ENCODE measurements at places on chromosomes 4 and X.

- DNase-seq, result no peak
Measured at GRCh38 chr4:115293093-115293462, 179.7 kb upstream of the NDST4 start.

GRCh38 chr4:122533841-122534240 lies 77.3 kb upstream of the IL2 start:
- no peak for DNase-seq

GRCh38 chr4:161466316-161466715 lies 697.5 kb downstream of the FSTL5 start:
- DNase-seq, result no peak

- no peak for DNase-seq
Measured at GRCh38 chr4:87179751-87180150, 40.7 kb downstream of the KLHL8 start.

DNA sequence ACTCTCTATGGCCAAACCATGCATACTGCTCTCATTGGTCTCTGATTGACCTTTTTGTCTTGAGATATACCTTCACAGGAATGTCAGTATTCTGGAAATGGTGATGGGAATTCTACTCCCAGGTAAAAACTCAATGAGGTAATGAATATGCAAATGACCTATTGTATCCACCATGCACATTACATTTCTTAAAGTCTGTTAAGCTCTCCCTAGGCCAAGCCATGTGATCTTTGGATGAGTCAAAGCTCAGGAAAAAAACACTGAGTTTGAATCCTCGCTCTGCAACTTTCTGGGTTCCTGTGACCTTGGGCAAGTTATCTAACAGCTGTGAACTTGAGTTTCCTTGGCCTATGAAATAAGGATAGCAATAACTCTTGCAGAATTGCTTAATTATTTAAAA lies 175.4 kb downstream of the PPP1R2C start:
- no peak for DNase-seq

- no peak for DNase-seq
Measured at GRCh38 chr4:137892134-137892533, 350.0 kb downstream of the SLC7A11 start.

- DNase-seq, result no peak
Measured at GRCh38 chr4:183286590-183287308, 33.3 kb downstream of the CLDN22 start.

- no peak for DNase-seq
Measured at GRCh38 chrX:3244203-3244743, 102.2 kb downstream of the MXRA5 start.
